CD4-positive, alpha-beta memory T cell (primary cell): ENCODE measurements at places on chromosomes 5 and 9.

GRCh38 chr5:170296036-170296934, 1.3 kb downstream of the LCP2 start:
- no peak for DNase-seq
- peak overlapping the region; percentile 97 for H3K4me3 ChIP-seq
- H3K27me3 ChIP-seq, result no peaks in the 10 kb centered on the region
- H3K27ac ChIP-seq, result peak overlapping the region; percentile 90

DNA sequence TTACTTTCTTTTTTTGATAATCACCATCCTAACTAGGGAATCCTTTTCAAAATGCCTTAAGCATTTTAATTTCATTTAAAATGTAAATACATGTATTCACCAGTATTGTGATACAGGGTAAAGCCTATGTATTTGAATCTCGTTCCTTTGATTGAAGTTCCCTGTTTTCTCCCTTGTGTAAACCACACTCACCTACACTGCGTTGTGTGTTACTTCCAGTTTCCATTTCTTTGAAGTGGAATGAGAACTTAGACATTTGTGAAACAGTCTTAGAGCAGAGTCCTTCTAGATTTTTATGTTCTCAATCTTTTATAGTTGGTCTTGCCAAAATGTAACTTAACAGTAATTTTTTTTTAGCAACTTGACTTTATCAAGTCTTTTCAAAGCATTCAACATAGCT, 101.4 kb downstream of the ZNF462 start:
- no peaks in the 10 kb centered on the region for H3K36me3 ChIP-seq
- no peaks in the 10 kb centered on the region for H3K27me3 ChIP-seq
- no peak for DNase-seq
- H3K4me1 ChIP-seq, result no peaks in the 10 kb centered on the region

GRCh38 chr9:114504341-114505186, 709 bp downstream of the WHRN start:
- H3K27ac ChIP-seq, result peak overlapping the region; percentile 43
- DNase-seq, result peak; percentile 42
- H3K4me1 ChIP-seq, result peaks cover 22% of the 10 kb centered on the region
- H3K4me3 ChIP-seq, result peak overlapping the region; percentile 62
- H3K27me3 ChIP-seq, result no peaks in the 10 kb centered on the region
- H3K36me3 ChIP-seq, result no peaks in the 10 kb centered on the region

DNA sequence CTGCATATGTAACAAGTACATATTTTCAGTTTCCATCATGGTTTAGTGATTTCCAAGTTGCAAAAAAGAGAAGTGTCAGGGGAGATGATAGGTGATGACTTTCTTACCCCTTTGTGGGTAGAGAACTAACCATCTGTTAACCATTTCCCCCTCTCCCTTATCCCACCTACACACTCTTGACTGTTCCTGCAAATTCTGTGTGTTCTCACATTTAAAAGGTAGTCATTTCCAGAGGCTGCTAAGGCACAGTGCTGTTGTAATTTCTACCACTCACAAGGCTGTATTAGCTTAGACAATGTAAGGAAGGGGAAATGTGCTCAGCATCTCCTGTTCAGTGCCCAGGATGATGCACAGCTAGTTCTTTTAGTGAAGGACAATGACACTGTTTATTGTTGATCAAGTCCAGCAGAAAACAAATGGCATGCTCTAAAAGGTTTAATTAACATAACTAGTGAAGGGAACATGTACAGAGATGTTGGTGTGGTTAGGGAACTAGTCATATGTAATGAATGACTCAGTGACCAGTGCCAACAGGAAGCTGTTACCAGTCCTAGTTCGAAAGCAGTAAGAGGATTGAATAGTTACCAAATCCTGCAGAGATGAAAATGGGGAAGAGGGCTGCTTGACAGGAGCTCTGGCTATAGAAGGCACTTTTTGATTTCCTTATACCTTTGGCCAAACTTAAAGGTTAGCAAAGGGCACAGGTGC, 165.1 kb downstream of the PLK2 start:
- no peaks in the 10 kb centered on the region for H3K36me3 ChIP-seq
- no peaks in the 10 kb centered on the region for H3K4me1 ChIP-seq
- no peak for DNase-seq
- no peak overlapping the region for H3K4me3 ChIP-seq

GRCh38 chr9:1414711-1415131, 364.6 kb downstream of the DMRT2 start:
- no peaks in the 10 kb centered on the region for H3K27me3 ChIP-seq
- no peak overlapping the region for H3K27ac ChIP-seq
- no peak for DNase-seq
- no peak overlapping the region for H3K4me3 ChIP-seq

DNA sequence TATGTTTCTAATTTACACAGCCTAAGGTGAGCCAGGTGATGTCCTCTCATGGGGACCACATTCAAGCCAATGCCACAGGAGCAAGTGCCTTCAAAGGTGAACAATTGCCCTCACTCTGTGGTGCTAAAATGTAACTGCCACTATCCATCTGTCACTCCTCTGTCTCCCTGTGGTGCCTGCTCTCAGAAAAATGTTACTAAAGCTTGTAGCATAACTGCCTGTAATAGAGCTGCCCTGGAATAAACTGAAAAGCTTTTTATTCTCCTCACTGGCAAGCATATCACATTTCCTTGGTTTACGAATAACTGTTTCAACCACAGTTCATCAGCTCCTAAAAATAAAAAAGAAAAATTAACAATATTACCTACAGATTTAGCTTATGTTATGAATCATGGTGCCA, 142.4 kb downstream of the ST8SIA4 start:
- H3K36me3 ChIP-seq, result no peaks in the 10 kb centered on the region
- DNase-seq, result no peak
- no peak overlapping the region for H3K27ac ChIP-seq
- H3K4me1 ChIP-seq, result no peaks in the 10 kb centered on the region

GRCh38 chr9:1522219-1522767, 472.1 kb downstream of the DMRT2 start:
- H3K36me3 ChIP-seq, result no peaks in the 10 kb centered on the region
- no peak for DNase-seq
- H3K27me3 ChIP-seq, result no peaks in the 10 kb centered on the region
- no peaks in the 10 kb centered on the region for H3K4me1 ChIP-seq
- no peak overlapping the region for H3K27ac ChIP-seq
